ENCODE measurements at places on chromosomes 1 and 21. TPM values are rescaled to one million over a fixed set of nuclear protein-coding genes. Genes with fewer than 3 reads are reported as not detected.

Gene TCHHL1
- not detected for total RNA-seq

Gene NPHS2
- total RNA-seq = not detected

Gene AQP10
- total RNA-seq = not detected

Gene LCK
- total RNA-seq = not detected

Gene TMEM269
- not detected for total RNA-seq

Gene CHI3L2
- 2.6 TPM for total RNA-seq

Gene LAMTOR5
- 163 TPM for total RNA-seq

Gene SPRR2F
- not detected for total RNA-seq

Gene IL19
- total RNA-seq = not detected

Gene KNCN
- not detected for total RNA-seq

Gene HTR1D
- not detected for total RNA-seq

Gene OR2M3
- total RNA-seq = not detected

Gene EPHA10
- total RNA-seq = not detected

Gene PHF13
- total RNA-seq = 10.7 TPM

Gene RCSD1
- total RNA-seq = 0.12 TPM

Gene LCE1F
- total RNA-seq = not detected

Gene CFHR4
- not detected for total RNA-seq

All from RPMI7951 (cell line).